Progenitor cell of endocrine pancreas (in vitro differentiated cells): ENCODE measurements at places on chromosomes 16 and 17.
A peak's percentile ranks its signal among the peaks of the same experiment; 100 is the strongest.

DNA sequence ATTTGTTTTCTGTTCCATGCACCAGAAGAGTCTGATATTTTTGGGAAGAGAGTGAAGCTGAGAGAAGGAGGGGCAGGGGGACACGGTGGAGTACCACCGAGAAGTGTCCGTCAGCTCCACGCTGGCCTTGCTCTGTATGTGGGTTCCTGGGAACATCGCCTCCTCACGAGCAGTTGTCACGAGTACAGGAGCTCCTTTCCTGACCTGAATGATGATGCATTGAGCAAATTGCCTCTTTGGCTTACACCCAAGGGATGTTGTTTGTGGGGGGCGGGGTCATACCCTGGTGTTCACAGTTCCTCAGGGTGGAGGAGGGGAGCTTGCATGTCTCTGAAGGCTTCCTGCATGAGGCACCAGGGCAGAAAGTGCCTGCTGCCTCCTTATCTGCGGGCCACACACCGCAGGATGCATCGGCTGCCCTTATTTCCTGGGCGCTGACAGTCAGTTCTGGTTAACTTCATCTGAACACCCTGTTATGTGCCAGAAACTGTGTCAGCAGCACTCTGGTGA lies 36.2 kb downstream of the RGS9 start:
- DNase-seq = no peak

DNA sequence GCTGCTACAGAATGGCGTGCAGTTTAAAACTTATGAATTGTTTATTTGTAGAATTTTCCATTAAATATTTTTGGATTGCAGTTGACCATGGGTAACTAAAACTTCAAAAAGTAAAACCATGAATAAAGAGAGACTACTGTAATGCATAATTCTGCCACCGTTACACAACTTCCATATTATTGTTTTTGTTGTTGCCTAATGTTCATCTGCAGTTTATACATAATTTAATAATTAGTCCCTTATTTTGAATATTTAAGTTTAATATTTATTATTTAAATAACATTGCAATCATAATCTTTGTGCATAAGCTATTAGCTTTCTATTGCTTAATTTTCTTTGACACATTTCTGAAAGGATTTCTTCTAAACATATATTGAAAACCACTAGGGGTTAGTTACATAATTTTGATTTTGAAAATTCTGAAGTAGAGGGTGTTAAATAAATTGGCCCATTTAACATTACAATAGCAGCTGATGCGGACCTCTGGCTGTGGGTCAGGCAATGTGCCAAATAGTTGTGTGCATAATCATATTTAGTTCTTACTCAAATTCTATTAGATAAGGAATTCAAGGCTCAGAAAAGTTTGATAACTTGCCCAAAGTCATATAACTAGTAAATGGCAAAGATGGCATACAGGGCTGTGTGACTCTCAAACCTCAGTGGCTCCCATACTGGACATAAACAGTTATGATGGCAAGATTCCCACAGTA lies 31.1 kb downstream of the PPM1E start:
- no peak for DNase-seq

GRCh38 chr17:74442670-74443515 lies 11.0 kb downstream of the GPRC5C start:
- DNase-seq = peak; percentile 65

DNA sequence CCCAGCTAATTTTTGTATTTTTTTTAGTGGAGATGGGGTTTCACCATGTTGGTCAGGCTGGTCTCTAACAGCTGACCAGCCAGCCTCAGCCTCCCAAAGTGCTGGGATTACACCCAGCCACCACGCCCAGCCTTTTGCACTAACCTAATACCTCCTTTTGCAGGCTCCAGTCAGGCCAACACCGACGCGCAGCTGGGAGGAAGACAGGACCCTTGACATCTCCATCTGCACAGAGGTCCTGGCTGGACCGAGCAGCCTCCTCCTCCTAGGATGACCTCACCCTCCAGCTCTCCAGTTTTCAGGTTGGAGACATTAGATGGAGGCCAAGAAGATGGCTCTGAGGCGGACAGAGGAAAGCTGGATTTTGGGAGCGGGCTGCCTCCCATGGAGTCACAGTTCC lies 2.0 kb downstream of the TRPV2 start:
- DNase-seq = no peak

GRCh38 chr17:13351046-13351445 lies 250.7 kb downstream of the HS3ST3A1 start:
- no peak for DNase-seq

GRCh38 chr17:44014133-44014436 lies 678 bp downstream of the TMEM101 start:
- no peak for DNase-seq

DNA sequence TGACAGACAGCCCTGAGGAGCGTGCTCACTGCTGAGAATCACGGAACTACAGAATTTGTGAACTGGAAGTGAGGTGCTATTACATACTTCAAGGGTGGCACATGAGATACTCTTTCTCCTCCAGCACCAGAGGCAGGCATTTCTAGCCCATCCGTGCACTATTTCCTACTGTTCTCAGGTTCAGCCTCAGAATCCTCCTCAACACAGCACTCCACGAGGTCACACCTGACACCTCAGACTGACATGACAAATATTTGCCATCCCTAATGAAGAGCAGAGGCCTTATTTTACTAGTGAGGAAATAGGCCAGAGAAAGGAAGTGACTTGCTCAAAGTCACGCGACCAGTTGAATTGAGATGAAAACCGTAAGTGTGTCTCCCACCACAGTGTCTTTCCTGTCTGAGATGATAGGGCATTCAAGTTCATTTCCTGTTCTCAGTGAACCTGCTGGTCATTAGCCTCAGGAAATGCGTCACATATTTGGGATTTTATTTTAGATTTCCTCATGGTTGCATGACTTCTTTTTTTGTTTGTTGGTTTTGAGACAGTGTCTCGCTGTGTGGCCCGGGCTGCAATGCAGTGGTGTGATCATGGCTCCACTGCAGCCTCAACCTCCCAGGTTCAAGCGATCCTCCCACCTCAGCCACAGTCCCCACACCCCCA lies 23.6 kb downstream of the SEZ6 start:
- no peak for DNase-seq

DNA sequence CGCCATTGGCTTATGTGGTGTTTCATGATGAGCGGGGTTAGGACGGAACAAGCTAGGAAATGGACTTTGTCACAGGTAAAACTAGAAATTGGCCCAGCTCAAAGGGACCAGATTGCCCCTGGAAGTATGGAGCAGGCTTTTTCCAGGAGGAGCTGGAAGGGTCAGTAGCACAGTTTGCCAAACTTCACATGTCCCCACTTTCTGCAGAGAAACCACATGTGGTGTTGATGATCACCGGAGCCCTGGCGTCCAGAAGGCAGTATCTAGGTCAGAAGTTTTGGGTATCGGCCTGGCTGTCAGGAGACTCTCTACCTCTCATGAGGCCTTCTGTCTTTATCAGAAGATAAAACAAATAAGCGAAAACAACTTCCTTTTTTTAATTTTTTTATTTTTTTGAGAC lies 248.5 kb downstream of the SOX9 start:
- DNase-seq = no peak

GRCh38 chr17:7025245-7025644 lies 2.4 kb downstream of the BCL6B start:
- no peak for DNase-seq

- DNase-seq = peak; percentile 15
These were observed 889 bp downstream of the MBTD1 start for GRCh38 chr17:51258756-51259563.

DNA sequence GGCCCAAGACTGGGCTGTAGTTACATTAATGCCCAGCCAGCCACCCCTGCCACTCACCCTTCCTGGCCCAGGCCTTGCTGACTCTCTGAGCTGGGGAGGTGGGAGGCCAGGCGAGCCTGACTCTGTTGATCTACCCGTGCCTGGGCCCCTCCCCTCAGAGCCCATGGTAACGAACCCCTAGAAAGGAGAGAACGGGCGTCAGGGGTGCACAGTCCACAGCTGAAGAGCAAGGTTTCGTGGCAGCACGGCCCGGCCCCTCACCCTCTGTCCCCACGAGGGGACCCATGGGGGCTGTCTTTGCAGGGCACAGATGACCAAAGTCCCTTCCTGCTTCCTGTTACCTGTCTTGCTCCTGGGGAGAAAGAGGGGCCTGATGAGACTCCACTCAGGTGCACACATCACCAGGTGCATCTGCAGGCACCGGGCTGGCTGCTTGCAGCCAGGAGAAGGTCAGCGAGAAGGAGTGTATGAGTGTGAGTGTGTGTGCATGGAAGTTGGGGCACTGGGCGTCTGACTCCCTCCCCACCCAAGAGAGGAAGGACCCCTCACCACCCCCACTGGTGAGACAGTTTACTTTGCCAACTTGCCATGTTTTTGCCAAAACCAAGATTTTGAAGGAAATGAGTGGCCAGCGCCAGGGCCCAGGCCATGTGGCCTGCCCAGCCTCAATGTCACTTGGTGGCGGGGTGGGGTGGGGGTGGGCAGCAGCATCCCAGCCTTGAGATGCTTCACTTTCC lies 359.1 kb downstream of the SEC14L1 start:
- no peak for DNase-seq

DNA sequence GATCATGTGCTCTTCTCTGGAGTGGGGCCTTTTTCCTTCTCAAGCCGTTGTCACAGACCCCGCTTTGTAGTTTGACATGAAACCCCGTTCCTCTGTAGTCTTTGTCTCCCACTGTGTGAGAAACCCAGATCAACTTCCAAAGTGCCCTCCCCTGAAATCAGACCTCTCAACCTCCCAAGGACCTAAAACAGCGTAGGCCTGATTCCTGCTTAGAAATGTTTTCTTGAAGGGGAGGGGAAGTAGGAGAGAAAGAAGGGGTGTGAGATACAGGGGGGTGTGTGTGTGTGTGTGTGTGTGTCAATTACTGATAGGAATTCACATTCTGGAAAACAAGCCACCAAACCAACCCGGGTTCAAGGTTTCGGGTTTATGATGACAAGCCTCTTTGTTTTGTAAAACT lies 1.4 kb downstream of the UBE2O start:
- no peak for DNase-seq

GRCh38 chr17:35730400-35731005 lies 936 bp upstream of the RASL10B start:
- no peak for DNase-seq

GRCh38 chr17:73410586-73411312 lies 98.9 kb upstream of the CDC42EP4 start:
- no peak for DNase-seq

DNA sequence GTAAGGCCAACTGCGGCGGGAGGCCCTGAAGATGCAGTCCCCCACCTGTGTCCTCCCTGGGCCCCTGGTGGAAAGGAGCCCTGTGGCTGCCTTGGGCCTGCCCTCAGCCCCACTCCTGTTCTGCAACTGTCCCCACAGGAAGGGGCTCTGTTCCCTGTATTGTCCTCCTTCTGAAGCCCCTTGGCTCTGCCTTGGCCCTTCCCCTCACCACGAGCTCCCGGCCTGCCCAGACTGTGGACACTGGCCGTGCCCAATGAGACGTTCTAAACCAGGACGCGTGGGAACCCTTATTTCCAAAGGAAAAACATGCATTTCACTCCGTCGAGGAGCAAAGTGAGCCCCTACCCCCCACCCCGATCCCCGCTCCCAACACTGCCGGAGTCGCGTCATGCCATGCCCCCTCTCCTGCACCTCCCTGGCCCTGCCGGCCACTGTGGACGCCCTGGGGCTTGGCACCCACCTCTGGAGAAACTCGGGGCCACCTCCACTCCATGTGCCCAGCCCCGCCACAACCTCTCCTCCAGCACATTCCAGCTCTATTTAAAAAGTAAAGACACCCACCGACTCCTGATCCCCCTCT lies 13.5 kb upstream of the PNPO start:
- DNase-seq = no peak

DNA sequence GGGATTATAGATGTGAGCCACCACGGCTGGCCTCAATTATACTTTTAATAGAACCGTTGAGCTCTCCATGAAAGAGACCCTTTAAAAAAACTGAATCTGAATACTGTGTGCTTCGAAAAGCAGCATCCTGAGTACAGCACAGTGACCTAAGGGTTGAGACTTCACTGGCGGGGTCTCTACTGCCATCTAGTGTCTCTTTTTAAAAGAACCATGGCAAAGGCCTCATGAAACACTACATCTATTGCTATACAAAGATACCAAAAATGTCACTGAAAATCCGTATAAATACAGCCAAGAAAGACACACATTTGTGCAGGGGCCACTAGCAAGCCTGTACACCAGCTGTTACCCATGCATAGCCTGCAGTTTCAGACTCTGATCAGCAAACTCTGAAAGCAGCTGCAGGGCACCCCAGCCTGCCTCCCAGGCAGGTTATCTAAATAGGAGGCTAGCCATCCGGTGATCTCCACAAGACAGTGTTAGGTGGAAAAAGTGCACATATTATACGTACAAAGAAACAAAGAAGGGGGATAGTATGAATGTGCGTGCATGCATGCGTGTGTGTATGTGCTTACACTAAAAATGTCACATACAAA lies 35.3 kb downstream of the NPLOC4 start:
- peak; percentile 17 for DNase-seq

- no peak for DNase-seq
These were observed 54.3 kb upstream of the MED13 start for GRCh38 chr17:62119373-62119772.

DNA sequence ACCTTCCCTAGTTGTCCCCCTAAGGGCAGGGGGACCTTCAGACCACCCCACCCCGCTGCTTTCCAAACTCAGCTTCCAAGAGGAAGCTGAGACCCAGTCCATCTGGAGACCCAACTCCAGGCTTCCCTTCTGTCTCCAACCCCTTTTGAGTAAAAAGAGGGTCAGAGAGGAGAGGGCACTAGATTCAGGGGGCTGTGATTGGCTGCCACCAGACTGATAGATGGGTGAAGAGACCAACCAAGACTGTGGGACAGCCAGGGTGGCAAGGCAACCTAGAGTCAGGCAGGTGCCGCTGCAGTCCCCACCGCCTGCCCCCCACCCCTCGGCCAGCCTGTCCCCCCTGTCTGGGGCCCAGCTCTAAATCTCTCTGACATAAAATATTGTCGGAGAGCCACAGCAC lies 92.5 kb downstream of the SDK2 start:
- no peak for DNase-seq
